Gastrocnemius medialis (tissue), 4 donors: ENCODE measurements at places on chromosomes 16 and 17. TPM values are rescaled to one million over a fixed set of nuclear protein-coding genes. Genes with fewer than 3 reads are reported as not detected.
A peak's percentile ranks its signal among the peaks of the same experiment; 100 is the strongest.

The PARN gene
- total RNA-seq = 43.5 TPM

The ZP2 gene
- total RNA-seq = not detected

The C16orf54 gene
- total RNA-seq = 0.26 TPM

GRCh38 chr16:10599626-10600025, 19.2 kb upstream of the EMP2 start:
- no peaks in the 10 kb centered on the region for H3K36me3 ChIP-seq
- no peak overlapping the region for H3K27ac ChIP-seq
- H3K27me3 ChIP-seq = no peaks in the 10 kb centered on the region
- no peaks in the 10 kb centered on the region for H3K4me1 ChIP-seq
- DNase-seq = no peak

GRCh38 chr16:46970089-46970488, 3.4 kb downstream of the DNAJA2 start:
- no peak overlapping the region for H3K4me3 ChIP-seq
- H3K4me1 ChIP-seq = peaks cover 34% of the 10 kb centered on the region
- H3K27ac ChIP-seq = peak overlapping the region; percentile 69
- peaks cover 37% of the 10 kb centered on the region for H3K36me3 ChIP-seq
- H3K27me3 ChIP-seq = no peaks in the 10 kb centered on the region

DNA sequence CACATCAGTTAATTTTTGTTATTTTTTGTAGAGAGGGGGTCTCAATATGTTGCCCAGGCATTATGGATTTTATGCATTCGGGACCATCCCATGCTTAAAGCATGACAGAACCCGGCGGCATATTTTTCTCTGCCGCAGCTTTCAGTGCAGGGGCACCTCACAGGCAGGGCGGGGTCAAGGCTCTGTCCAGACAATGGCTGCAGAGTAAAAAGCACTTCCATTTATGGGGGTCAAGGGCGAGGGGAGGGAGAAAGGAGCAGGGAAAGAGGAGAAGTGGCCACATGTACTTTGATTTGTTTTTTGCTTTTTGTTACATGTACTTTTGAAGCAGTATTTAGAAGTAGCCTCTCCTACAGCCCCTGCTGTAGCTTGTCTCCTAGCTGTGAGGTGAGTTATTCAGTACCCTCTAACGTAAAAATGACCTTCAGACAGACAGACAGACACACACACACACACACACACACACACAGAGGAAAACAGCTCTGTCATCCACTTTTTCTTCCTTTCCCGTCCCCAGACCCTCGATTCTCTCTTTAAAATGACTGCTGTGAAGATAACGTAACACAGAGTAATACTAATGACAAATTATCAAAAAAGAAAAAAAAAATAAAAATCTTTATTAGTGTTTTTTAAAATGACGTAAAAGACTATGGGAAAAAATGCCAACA, 856 bp upstream of the SCPEP1 start:
- no peaks in the 10 kb centered on the region for H3K27me3 ChIP-seq
- H3K4me3 ChIP-seq = peak overlapping the region; percentile 75
- no peak overlapping the region for H3K27ac ChIP-seq
- H3K4me1 ChIP-seq = peaks cover 12% of the 10 kb centered on the region
- H3K36me3 ChIP-seq = no peaks in the 10 kb centered on the region
